ENCODE measurements at places on chromosomes 4 and X.

DNA sequence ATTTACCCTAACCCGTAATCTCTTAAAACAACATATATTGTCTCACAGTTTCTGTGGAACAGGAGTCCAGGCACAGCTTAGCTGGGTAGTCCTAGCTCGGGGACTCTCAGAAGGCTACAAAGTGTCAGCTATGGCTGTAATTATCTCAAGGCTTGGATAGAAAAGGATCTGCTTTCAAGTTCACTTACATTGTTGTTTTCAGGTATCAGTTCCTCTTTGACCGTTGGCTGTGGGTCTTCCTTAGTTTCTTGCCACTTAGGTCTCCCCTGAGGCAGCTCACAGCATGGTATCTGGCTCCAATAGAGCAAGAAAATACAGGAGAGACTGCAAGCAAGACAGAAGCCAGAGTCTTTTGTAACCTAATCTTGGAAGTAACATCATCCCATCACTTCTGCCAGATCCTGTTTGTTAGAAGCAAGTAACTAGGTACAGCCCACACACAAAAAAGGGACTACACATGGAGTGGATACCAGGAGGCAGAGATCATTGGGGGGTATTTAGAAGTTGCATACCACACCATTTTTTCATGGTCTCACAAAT is 137.0 kb downstream of the MAGEB5 start:
- DNase-seq, result no peak

- no peak for DNase-seq
These were observed 35.1 kb downstream of the PITX2 start for GRCh38 chr4:110587666-110588285.

- no peak for DNase-seq
These were observed 40.9 kb downstream of the KDM6A start for GRCh38 chrX:44913656-44914531.

DNA sequence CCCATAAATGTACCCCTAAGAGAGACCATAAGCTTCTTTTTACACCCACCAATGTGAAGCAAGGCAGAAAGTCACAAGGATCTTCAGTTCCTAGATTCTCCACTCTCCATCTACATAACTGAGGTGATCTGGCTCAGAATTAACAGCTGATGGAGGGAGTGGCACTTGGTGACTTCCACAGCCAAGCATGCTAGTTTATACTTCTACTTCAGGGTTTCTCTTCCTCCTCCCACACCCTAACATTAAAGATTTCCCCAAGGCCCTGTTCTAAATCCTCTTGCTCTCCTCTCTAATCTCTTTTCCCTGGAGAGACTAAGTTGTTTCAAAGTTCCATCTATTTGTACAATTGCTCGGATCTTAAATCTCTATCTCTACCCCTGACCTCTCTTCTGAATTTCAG is 81.1 kb downstream of the MBNL3 start:
- DNase-seq, result no peak
